ENCODE measurements at places on chromosomes 2 and 18. TPM values are rescaled to one million over a fixed set of nuclear protein-coding genes. Genes with fewer than 3 reads are reported as not detected.

The IL1RN gene
- total RNA-seq: not detected

The RUFY4 gene
- not detected for total RNA-seq

The TRABD2A gene
- total RNA-seq: 0.66 TPM

The MEP1B gene
- not detected for total RNA-seq

The RAD51AP2 gene
- not detected for total RNA-seq

The KANSL1L gene
- total RNA-seq: 21.4 TPM

The COL4A4 gene
- total RNA-seq: 33.4 TPM

The UGT1A10 gene
- total RNA-seq: not detected

The OTOS gene
- total RNA-seq: not detected
